ENCODE measurements at places on chromosomes 5 and 9.

DNA sequence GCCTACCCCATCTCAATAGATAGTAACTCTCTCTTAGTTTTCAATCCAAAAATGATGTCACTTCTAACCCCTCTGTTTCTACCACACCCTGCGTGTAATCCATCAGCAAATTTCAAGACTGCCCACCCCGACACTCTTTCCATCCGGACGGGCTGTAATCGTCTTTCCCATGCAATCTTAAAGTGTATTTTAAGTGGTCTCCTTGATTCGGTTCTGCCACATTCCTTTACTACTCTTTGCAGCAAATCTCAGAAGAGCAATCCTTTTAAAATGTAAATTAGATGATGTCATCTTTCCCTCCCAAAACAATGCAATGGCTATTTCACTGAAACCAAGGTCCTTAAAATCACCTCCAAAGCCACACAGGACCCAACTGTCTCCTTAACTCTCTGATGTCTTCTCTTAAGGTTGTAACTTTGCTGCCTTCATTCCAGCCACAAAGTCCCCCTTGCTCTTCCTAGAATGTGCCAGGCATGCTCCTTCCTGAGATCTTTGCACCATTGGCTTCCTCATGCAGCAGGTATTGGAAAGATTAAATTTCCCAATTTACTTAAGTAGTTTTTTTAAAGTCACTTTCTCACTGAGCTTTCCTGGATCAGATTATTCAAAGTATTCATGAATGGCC lies 932.5 kb upstream of the WWC1 start:
- no peak for DNase-seq

- DNase-seq = no peak
These were observed 17.0 kb downstream of the NEK6 start for GRCh38 chr9:124274738-124275137.

DNA sequence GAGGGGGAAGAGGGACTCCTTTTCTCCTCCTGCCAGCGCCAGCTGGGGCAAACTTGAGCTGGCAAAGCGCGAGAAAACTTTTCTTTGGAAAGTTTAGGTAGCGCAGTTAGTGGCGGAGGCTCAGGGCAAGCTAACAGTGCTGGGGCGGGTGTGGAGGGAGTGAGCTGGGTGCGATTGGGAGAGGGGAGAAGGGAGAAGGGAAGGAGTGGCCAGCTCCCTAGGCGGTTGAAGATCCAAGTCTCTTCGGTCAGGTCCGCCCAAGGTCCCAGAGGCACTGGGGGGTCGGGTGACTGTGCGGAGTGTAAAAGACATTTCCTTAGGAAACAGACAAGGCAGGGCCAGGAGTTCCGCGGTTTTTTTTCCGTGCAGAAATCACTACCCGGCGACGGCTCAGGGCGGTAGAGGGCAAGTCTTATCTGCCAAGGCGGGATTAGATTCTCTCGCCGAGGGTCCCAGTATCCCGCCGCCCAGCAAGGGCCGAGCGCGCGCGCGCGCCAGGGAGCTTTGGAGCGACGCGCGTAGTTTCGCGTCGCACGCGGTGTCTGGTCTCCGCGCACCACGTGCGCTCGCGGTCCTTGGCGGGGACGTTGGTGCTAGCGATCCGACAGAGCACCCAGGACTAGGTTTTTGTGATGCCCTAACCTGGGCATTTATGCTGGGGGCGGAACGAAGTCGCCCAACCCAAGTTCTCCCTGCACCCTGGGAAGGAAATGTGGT lies 33.6 kb upstream of the NFIB start:
- no peak for DNase-seq

DNA sequence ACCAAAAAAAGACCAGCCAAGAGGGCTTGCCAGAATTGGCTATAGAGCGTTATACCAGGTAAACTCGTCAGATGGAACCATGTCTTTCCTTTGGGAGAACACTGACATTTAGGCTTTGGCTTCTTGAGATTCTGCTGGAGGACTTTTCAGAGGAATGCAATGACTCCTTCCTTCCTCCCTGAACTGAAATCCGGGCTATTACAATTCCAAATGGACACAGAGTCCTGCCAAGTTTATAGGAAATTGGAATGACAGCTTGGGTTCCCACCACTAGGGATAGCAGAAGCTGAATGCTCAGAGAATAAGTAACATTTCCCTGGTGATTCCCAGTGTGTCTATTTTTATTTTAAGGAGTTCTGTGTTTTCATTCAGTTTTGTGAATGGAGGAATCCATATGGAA lies 143.0 kb downstream of the FGF1 start:
- no peak for DNase-seq

DNA sequence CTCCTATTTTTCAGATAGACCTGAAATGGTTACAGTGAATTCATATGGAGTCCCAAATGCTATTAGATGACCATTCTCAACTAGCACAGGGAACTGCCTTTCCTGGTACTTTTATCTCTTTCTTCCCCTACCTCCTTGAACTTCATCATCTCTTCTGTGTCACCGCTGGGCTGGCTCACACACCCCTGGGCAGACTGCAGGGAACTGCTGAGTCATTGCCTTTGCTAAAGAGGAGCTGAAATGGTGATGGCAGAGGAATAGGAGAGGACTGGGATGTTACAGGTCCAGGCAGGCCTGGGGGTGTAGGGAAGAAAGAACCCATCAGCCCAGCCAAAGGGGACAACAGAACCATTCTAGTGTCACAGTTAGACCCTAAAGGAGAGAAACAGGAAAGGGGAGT lies 322.3 kb downstream of the ASTN2 start:
- no peak for DNase-seq

GRCh38 chr5:72698481-72698880 lies 118.0 kb upstream of the TNPO1 start:
- no peak for DNase-seq

All from caudate nucleus (tissue), 63 donors.